ENCODE measurements at places on chromosomes 1 and 21.

- DNase-seq: no peak
Measured at GRCh38 chr1:220045356-220046051, 801 bp downstream of the EPRS1 start.

DNA sequence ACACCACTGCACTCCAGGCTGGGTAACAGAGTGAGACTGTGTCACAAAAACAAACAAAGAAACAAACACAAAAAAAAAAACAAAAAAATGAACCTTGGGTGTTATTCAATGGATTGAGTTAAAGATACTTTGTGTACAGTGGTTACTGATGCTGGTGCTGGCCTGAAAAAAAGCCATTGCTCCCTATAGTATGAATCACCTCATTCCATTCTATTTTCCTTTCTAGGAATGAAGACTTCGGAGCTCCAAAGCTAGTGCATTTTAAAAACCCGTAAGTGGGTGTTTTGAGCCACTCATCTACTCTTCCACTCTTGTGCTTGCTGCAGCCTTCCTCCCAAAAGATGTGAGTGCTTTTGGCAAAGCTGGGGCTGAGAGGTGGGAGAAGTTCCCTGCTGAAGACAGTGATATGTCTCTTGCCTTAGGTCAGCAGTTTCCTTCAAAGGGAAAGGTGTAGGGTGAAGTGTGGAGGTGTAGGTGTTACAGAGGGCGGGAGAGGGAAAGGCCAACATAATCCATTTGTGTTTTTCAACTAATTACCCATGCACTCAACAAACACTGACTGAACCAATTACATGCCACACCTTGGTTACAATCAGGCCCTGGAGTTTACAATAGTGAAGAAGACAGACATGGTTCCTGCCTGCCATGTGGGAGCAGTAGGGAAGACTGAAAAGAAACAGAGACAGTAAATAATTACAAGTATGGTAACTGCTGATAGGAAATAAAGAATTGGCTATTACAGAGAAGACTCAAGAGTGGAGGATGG, 55.0 kb upstream of the SERBP1 start:
- DNase-seq: no peak

- no peak for DNase-seq
Measured at GRCh38 chr21:40797891-40798290, 49.1 kb downstream of the DSCAM start.

GRCh38 chr1:27658951-27659496, 13.0 kb downstream of the IFI6 start:
- DNase-seq: no peak

DNA sequence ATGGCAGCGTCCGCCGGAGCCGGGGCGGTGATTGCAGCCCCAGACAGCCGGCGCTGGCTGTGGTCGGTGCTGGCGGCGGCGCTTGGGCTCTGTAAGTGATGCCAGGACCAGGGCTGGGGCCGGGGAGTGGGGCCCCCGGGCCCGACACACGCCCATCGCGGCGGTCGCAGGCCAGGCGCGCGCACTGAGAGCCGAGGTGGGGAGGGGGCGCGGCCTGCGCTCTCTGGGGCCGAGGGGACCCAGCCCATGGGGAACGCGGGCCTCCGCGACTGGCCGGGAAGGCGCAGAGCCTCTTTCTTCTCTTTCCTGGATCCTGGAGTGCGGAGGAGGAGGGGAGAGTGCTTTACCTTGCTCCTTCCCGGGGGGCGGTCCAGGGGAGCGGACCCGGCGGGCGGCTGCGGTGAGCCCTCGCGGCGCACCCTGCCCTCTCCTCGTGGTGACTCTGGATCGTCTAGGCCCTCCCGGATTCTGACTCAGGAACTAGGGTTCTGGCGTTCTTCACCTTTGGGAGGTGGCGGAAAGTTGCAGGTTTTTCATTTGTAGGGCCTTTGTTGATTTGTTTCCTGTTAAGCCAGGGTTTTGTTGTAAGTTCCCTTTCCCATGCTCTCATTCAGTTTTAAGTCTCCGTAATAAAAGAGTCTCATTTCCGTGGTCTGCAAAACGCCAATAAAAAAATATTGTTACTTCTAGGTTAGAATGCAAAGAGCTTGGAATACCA, 529 bp downstream of the MPZL1 start:
- no peak for DNase-seq
